ENCODE measurements at places on chromosomes 13 and 19. TPM values are rescaled to one million over a fixed set of nuclear protein-coding genes. Genes with fewer than 3 reads are reported as not detected.

The BRCA2 gene
- total RNA-seq: 3.9 TPM

DNA sequence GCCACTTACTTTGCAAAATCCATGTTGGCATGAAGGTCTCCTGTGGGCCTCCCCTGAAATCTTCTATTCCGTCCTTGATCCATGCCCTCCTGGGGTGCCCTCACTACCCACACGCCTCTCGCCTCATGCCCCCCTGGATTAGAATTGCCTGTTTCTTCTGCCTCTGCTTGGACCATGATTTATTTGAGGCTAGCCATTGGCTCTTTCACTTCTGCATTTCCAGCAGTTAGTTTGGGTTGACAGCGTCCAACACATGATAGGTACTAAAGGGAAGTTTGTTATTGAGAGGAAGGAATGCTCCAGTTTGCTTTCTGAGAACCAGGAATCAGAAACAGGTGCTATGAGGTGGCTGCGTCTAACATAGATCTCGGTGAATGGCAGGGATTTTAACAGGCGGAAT is 30.5 kb upstream of the TPTE2 start:
- DNase-seq: no peak

- DNase-seq: no peak
Measured at GRCh38 chr13:25977671-25978070, 74.1 kb downstream of the SHISA2 start.

DNA sequence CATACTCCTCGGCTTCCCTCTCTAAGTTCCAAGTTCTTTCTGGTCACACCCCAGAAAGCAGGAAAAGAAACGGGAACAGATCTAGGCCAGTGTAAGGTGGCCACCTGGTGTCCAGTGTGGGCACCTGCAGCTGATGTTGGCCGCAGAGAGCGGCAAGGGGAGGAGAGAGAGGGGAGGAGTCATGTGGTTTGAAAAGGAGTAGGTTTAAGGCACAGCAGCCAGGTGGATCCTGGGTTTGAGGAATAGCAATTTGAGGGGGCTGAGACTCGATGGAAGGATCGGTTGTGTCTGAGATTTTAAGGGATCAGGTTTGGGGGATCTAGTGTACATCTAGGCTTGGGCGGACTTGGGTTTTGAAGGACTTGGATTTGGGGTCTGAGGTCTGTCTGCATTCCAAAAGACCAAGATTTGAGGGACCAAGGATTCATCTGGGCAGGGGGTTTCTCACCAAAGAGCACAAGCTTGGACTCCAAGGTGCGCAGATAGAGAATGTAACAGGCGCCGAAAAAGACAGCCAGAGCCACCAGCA is 1.2 kb downstream of the RABAC1 start:
- DNase-seq: no peak

DNA sequence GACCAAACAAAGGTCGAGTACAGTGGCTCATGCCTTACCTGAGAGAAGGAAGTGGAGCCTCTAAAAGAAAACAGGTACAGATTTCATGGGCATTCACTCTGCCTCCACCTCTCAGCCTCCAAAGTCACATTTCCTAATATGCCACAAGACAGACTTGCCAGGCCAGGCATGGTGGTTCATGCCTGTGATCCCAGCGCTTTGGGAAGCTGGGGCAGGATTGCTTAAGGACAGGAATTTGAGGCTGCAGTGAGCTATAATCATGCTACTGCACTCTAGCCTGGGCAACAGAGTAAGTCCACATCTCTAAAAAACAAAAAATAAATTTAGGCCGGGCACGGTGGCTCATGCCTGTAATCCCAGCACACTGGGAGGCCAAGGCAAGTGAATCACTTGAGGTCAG is 10.9 kb upstream of the DNMT1 start:
- no peak for DNase-seq
